ENCODE measurements at places on chromosomes 7 and 10.

DNA sequence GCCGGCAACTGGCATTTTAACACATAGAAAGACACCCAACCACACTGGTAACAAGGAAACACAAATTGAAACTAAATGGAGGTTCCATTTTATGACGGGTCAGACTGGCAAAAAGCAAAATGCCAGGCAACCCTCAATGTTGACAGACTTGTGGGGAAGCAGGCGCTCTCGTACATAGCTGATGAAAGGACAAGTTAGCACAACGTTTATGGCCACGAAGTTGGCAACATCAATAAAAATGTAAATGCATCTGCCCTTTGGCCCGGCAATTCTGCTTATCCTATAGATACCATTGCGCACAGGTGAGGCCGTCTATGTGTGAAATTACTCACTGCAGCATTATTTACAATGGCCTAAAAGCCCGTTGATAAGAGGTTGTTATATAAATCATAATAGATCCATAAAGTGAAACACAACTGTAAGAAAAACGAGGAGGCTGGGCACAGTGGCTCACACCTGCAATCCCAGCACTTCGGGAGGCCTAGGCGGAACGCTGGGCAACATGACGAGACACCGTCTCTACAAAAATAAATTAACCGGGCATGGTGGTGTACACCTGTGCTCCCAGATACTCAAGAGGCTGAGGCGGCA lies 39.8 kb downstream of the FOXL3 start:
- no peaks in the 10 kb centered on the region for H3K27me3 ChIP-seq
- H3K27ac ChIP-seq: no peak overlapping the region
- no peaks in the 10 kb centered on the region for H3K36me3 ChIP-seq
- H3K4me1 ChIP-seq: peaks cover 7% of the 10 kb centered on the region

- H3K4me3 ChIP-seq: no peak overlapping the region
- H3K36me3 ChIP-seq: no peaks in the 10 kb centered on the region
- peaks cover under 1% of the 10 kb centered on the region for H3K27me3 ChIP-seq
- DNase-seq: no peak
- no peak overlapping the region for H3K27ac ChIP-seq
Observed at GRCh38 chr10:133091316-133091715, 3.6 kb downstream of the ADGRA1 start.

DNA sequence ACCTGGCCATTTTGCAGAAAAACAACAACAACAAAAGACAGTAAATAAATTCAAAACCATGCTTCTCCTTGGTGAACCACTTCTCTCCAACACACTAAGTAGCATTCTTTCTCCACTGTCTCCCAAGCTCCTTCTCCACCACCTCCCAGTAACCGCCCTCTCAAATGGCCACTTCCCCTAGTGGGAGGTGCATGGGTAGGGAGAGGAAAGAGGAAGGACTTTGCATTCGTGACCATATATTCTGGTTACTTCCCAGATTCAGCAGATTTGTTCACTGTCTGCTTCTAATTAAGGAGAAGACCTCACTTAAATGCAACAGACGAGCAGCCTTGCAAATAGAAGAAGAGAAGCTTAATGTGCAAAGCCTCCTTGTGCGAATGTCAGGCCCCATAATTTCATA lies 166.8 kb downstream of the SORCS1 start:
- H3K4me1 ChIP-seq: no peaks in the 10 kb centered on the region
- H3K4me3 ChIP-seq: no peak overlapping the region
- no peak overlapping the region for H3K27ac ChIP-seq
- no peak for DNase-seq
- H3K36me3 ChIP-seq: no peaks in the 10 kb centered on the region

GRCh38 chr10:119189811-119190282 lies 11.2 kb upstream of the PRDX3 start:
- H3K4me1 ChIP-seq: no peaks in the 10 kb centered on the region
- DNase-seq: no peak
- no peaks in the 10 kb centered on the region for H3K36me3 ChIP-seq
- no peak overlapping the region for H3K27ac ChIP-seq

GRCh38 chr7:16028103-16028502 lies 341.6 kb upstream of the MEOX2 start:
- H3K4me1 ChIP-seq: peaks cover 3% of the 10 kb centered on the region
- DNase-seq: no peak
- no peak overlapping the region for H3K27ac ChIP-seq
- H3K4me3 ChIP-seq: no peak overlapping the region
- H3K36me3 ChIP-seq: no peaks in the 10 kb centered on the region
- no peaks in the 10 kb centered on the region for H3K27me3 ChIP-seq

GRCh38 chr10:97788552-97789442 lies 17.0 kb upstream of the SFRP5 start:
- no peak overlapping the region for H3K27ac ChIP-seq
- no peaks in the 10 kb centered on the region for H3K36me3 ChIP-seq
- H3K27me3 ChIP-seq: no peaks in the 10 kb centered on the region
- no peak for DNase-seq
- no peak overlapping the region for H3K4me3 ChIP-seq
- no peaks in the 10 kb centered on the region for H3K4me1 ChIP-seq

- no peak overlapping the region for H3K27ac ChIP-seq
- no peak overlapping the region for H3K4me3 ChIP-seq
- DNase-seq: no peak
- H3K4me1 ChIP-seq: no peaks in the 10 kb centered on the region
- no peaks in the 10 kb centered on the region for H3K27me3 ChIP-seq
Observed at GRCh38 chr10:83167081-83167480, 972.2 kb upstream of the GHITM start.

- H3K4me1 ChIP-seq: no peaks in the 10 kb centered on the region
- DNase-seq: peak; percentile 7
- no peak overlapping the region for H3K27ac ChIP-seq
- no peak overlapping the region for H3K4me3 ChIP-seq
- no peaks in the 10 kb centered on the region for H3K27me3 ChIP-seq
- H3K36me3 ChIP-seq: no peaks in the 10 kb centered on the region
Observed at GRCh38 chr10:86342111-86342863, 24.3 kb downstream of the GRID1 start.

DNA sequence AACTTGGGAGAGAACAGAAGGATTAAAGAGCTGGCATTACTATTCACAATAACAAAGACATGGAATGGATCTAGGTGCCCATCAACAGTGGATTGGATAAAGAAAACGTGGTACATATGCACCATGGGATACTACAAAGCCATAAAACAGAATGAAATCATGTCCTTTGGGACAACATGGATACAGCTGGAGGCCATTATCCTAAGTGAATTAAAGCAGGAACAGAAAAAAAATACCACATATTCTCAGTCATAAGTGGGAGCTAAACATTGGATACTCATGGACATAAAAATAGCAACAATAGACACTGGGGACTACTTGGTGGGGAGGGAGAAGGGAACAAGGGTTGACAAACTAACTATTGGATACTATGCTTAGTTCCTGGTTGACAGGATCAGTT lies 133.2 kb upstream of the ITGB1 start:
- no peaks in the 10 kb centered on the region for H3K4me1 ChIP-seq
- no peak for DNase-seq
- no peak overlapping the region for H3K4me3 ChIP-seq
- no peaks in the 10 kb centered on the region for H3K36me3 ChIP-seq

- H3K36me3 ChIP-seq: no peaks in the 10 kb centered on the region
- no peak overlapping the region for H3K4me3 ChIP-seq
- no peak for DNase-seq
- no peaks in the 10 kb centered on the region for H3K27me3 ChIP-seq
- no peak overlapping the region for H3K27ac ChIP-seq
Observed at GRCh38 chr7:158472596-158472995, 115.0 kb downstream of the PTPRN2 start.

DNA sequence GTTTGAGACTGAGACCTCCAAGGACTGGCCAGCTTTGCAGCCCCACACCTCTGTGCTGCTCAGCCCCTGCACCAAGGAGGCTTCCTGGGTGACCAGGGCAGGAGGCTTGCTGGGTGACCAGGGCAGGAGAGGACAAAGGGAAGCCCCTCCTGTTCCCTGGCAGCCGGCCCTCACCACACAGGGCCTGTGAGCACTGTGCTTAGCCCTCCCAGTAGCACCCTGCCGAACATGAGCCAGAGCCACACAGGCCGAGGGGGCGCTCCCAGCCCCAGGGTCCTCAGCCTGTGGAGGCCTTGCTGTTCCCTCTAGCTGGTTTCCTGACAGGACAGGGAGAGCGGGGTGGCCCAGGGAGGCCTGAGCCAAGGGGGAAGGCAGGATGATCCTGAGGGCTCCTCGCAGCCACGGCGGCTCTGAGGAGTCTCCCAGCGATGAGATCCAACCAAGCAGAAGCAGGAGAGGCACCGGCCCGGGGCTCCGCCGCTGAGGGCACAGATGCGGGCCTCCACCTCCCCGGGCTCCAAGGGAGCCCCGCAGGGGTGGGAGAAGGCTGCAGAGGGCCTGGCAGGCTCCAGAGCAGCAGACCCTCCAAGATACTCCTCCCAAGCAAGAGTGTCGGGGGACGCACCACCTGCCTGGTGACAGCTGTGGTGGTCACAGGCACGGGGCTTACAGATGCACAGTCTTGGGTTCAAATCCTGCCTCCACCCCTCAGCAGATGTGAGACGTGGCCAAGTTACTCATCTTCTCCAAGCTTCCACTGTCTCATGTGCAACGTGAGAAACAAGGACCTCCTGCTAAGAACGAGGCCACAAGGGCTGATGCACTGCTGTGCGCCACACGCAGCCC lies 22.5 kb downstream of the WDR86 start:
- no peaks in the 10 kb centered on the region for H3K4me1 ChIP-seq
- H3K27ac ChIP-seq: no peak overlapping the region
- H3K4me3 ChIP-seq: no peak overlapping the region
- DNase-seq: no peak

DNA sequence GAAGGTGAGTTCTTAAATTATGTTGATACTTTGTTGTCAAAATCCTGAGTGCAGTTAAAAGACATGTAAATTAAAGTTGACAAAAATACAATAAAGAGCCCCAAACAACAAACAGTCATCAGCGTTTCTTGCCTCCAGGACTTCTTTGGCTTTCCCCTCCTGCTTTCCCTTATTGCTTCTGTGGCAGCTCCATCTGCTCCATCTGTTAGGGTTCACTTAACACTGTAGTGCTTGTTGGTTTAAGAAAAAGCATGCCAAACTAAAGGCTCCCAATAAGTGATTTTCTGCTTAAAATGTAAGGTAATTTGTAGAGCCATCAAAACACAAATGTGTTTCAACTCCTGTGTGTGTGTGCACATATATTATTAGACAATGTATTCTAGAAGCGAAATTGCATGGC lies 254.3 kb upstream of the GNAI1 start:
- H3K4me1 ChIP-seq: no peaks in the 10 kb centered on the region
- no peak overlapping the region for H3K27ac ChIP-seq
- H3K4me3 ChIP-seq: no peak overlapping the region
- H3K36me3 ChIP-seq: no peaks in the 10 kb centered on the region

GRCh38 chr7:137956183-137956582 lies 45.7 kb downstream of the CREB3L2 start:
- no peaks in the 10 kb centered on the region for H3K36me3 ChIP-seq
- peaks cover 24% of the 10 kb centered on the region for H3K4me1 ChIP-seq
- H3K27me3 ChIP-seq: no peaks in the 10 kb centered on the region
- no peak overlapping the region for H3K27ac ChIP-seq
- no peak for DNase-seq

DNA sequence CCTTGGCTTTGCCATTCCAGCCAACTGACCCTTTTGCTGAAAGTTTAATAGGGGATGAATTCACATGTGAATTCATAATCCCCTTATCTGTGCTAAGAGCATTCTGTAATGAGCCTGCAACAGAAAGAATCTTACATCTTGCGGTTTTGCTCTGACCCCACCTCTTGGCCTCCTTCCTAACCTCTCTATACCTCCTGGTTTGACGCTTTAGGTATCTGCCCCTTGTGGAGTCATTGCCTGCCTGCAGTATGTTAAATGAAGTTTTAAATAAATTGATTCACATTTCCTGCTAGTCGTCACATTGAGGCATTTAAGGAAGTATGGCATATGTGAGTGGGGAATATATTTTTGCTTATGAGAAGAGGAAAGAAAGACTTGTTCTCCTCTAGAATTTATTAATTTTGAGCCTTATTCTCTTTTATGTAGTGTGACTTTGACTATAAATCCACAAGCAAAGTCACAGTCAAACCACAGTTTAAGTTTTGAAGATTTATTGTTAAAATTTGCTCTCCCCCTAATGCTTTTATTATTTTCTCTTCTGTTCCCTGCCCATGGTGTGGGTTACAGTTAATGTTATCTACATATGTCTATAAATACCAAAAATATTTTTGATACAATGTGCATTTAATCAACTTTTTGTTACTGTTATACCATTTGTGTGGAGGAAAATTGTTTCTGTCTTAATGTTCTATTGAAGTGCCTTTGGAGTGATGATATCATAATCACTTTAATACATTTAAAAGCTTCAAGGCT lies 60.9 kb downstream of the LRMDA start:
- H3K27me3 ChIP-seq: no peaks in the 10 kb centered on the region
- no peaks in the 10 kb centered on the region for H3K36me3 ChIP-seq
- no peak overlapping the region for H3K4me3 ChIP-seq
- H3K4me1 ChIP-seq: peaks cover 7% of the 10 kb centered on the region

GRCh38 chr7:80821771-80822319 lies 97.0 kb downstream of the SEMA3C start:
- no peaks in the 10 kb centered on the region for H3K4me1 ChIP-seq
- no peak overlapping the region for H3K4me3 ChIP-seq
- H3K36me3 ChIP-seq: no peaks in the 10 kb centered on the region
- H3K27ac ChIP-seq: no peak overlapping the region

DNA sequence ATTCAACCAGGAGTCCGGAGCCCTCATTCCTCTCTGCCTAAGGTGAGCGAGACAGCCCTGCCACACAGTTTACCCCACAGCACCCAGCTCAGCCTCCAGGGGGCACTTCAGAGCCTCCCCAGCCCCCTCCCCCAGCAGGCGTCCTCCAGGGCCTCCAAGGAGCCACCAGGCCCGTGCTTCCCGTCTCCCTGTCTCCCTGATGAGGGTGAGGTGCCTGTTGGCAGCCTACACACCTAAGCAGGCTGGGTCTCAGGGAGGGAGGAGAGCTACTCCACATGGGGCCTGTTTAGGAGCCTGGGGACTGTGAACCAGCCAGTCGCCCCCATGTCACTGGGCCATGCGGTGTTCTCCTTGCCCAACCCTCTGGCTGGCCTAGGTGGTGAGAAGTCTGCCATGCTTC lies 28.9 kb upstream of the TRIM8 start:
- H3K36me3 ChIP-seq: no peaks in the 10 kb centered on the region
- no peak for DNase-seq
- no peak overlapping the region for H3K4me3 ChIP-seq
- H3K27me3 ChIP-seq: no peaks in the 10 kb centered on the region
- peaks cover 11% of the 10 kb centered on the region for H3K4me1 ChIP-seq
- H3K27ac ChIP-seq: no peak overlapping the region

- no peak overlapping the region for H3K4me3 ChIP-seq
- no peaks in the 10 kb centered on the region for H3K4me1 ChIP-seq
- H3K36me3 ChIP-seq: no peaks in the 10 kb centered on the region
- no peak overlapping the region for H3K27ac ChIP-seq
- H3K27me3 ChIP-seq: no peaks in the 10 kb centered on the region
Observed at GRCh38 chr7:111162692-111163091, 71.8 kb downstream of the LRRN3 start.

All from ovary (tissue), 10 donors.